CD4-positive, alpha-beta memory T cell (primary cell): ENCODE measurements at places on chromosomes 4 and X. TPM values are rescaled to one million over a fixed set of nuclear protein-coding genes. Genes with fewer than 3 reads are reported as not detected.

DNA sequence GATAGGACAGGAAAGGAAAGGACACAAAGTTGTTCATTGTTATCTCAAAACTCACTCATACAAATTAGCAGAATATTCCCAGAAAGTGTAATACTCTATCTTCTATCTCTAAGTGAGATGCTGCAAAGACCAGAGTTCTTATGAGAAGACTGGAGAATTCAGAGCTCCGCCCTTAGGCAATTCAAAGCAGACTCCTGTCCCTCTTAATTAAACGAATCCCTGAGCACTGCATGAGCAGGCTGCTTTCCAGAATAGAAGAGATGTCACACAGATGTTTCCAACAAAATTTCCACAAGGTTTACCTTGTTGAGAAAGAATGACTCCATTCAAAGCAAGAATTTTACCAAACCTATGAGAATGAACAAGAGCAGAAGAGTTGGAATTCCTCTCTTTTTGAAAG is 630.8 kb upstream of the INTU start:
- H3K4me1 ChIP-seq: no peaks in the 10 kb centered on the region
- H3K27ac ChIP-seq: no peak overlapping the region
- no peaks in the 10 kb centered on the region for H3K27me3 ChIP-seq
- DNase-seq: no peak
- H3K36me3 ChIP-seq: no peaks in the 10 kb centered on the region

DNA sequence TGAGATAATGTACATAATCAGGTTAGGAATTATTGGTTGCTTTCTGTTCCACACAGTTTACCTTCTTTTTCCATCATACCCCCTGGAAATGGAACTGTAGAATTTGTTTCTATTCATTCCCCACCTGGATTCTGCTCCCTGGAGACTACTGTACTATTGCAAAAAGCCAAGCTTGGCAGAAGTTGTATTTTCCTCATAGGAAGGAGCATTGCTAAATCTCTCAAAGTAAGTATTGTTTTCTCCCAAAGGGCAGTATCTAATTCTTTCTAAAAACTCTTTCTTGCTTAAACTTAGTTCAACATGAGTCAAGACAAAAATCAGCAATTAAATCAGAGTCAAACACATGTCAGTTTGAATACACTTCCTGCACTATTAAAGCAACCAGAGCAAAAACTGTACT is 136.2 kb downstream of the CDS1 start:
- H3K27me3 ChIP-seq: no peaks in the 10 kb centered on the region
- H3K4me1 ChIP-seq: no peaks in the 10 kb centered on the region
- H3K4me3 ChIP-seq: no peak overlapping the region
- H3K36me3 ChIP-seq: no peaks in the 10 kb centered on the region
- no peak overlapping the region for H3K27ac ChIP-seq
- DNase-seq: no peak

GRCh38 chr4:30821275-30821674 is 101.1 kb downstream of the PCDH7 start:
- no peaks in the 10 kb centered on the region for H3K27me3 ChIP-seq
- no peaks in the 10 kb centered on the region for H3K4me1 ChIP-seq
- H3K27ac ChIP-seq: no peak overlapping the region
- H3K4me3 ChIP-seq: no peak overlapping the region
- no peak for DNase-seq
- no peaks in the 10 kb centered on the region for H3K36me3 ChIP-seq

- DNase-seq: no peak
- H3K27me3 ChIP-seq: peaks cover 6% of the 10 kb centered on the region
- peaks cover 2% of the 10 kb centered on the region for H3K4me1 ChIP-seq
- H3K36me3 ChIP-seq: no peaks in the 10 kb centered on the region
- H3K4me3 ChIP-seq: no peak overlapping the region
- H3K27ac ChIP-seq: no peak overlapping the region
Observed at GRCh38 chr4:57116245-57116644, 6.1 kb upstream of the IGFBP7 start.

GRCh38 chr4:14267373-14268060 is 640.0 kb upstream of the BOD1L1 start:
- no peaks in the 10 kb centered on the region for H3K4me1 ChIP-seq
- no peaks in the 10 kb centered on the region for H3K36me3 ChIP-seq
- H3K27ac ChIP-seq: no peak overlapping the region
- DNase-seq: no peak
- no peak overlapping the region for H3K4me3 ChIP-seq

DNA sequence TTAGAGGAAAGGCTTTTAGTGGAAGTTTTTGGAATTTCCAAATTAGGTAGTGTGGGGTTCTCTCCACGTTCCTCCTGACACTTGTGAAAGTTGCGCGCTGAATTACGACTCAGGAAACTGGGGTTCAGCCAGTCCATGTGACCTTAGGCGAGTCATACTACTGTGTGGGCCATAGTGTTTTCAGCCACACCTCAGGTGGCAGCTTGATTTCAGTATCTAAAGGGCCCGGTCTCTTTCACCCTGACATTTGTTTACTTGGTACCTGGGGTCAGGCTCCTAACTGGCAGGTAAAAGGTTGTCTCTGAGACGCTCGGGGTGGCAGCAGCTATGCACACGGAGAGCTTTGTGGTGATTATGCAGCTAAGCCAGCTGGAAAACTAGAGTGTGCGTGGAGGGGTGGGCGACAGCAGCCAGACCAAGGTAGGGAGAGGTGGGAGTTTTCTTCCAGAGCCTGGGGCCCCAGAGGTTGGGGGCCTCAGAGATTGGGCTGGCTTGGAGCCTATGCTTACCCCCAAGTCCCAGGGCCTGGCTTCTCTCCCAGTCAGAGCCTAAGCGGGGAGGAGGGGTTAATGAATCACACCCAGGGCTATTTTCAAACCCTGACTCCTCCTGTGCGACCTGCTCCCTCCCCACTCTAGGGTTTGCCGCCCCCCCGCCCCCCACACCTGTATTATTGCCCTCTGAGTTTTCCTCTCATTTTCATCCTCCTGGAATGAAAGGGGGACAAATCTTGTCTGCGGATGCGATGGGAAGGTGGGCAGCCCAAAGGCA is 47.2 kb downstream of the STARD8 start:
- no peak overlapping the region for H3K4me3 ChIP-seq
- H3K27me3 ChIP-seq: no peaks in the 10 kb centered on the region
- no peaks in the 10 kb centered on the region for H3K4me1 ChIP-seq
- H3K36me3 ChIP-seq: no peaks in the 10 kb centered on the region
- DNase-seq: no peak

DNA sequence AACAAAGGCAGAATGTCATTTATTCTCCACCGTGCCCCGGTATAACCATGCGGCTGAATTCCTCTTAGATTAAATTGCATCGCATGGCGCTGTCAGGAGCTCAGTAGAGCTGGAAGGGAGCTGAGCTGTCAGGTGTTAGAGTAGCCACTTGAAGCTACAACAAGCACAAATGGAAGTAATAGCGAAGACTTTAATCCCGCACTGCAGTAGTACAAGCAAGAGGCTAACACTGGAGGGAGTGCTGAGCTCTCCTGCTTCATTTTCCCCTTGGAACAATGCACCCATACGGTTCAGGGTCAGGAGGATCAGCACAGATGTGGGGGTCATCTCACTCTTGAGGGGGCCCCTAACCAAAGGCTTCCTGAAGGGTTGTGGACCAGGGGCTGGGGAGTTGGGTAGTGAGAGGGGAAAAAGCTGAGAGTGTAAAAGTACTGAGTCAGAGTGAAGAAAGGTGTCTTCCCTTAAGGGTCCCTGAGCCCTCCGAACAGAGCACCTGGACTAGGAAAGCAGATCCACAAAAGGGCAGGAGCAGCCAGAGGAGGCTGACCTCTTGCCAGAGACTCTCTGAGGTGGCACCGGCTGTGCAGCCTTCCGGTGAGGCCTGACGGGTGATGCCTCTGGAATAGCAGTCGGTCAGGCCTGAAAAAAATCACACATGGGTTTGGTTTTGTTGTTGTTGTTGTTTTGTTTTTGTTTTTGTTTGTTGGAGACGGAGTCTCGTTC is 36.0 kb upstream of the CBR4 start:
- no peak for DNase-seq
- no peak overlapping the region for H3K27ac ChIP-seq
- H3K27me3 ChIP-seq: no peaks in the 10 kb centered on the region
- no peak overlapping the region for H3K4me3 ChIP-seq

- H3K27ac ChIP-seq: no peak overlapping the region
- H3K27me3 ChIP-seq: no peaks in the 10 kb centered on the region
- no peaks in the 10 kb centered on the region for H3K36me3 ChIP-seq
Observed at GRCh38 chrX:68794461-68794860, 34.4 kb upstream of the EFNB1 start.

GRCh38 chr4:138510053-138510452 is 267.9 kb upstream of the SLC7A11 start:
- no peak overlapping the region for H3K4me3 ChIP-seq
- no peaks in the 10 kb centered on the region for H3K27me3 ChIP-seq
- no peaks in the 10 kb centered on the region for H3K4me1 ChIP-seq
- no peaks in the 10 kb centered on the region for H3K36me3 ChIP-seq
- no peak overlapping the region for H3K27ac ChIP-seq

DNA sequence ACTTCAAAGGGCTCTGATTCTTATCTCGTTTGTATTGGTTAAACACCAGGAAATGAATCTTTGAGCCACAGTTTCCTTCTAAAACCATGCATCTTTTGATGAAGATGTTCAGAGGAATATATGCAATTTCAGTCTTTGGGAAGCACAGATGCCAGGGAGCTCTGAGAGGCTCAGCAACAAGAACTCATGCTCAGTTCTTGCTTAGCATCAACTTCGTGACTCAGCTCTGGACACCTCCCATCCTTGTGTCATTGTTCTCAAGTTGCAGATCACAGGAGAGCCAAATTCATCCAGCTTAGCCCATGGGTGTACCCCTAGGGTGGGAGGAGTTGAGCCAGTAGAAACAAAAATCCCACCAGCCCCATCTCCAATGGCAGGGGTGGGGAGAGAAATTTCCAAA is 219.6 kb upstream of the MAOA start:
- no peaks in the 10 kb centered on the region for H3K36me3 ChIP-seq
- no peak overlapping the region for H3K4me3 ChIP-seq
- no peaks in the 10 kb centered on the region for H3K27me3 ChIP-seq
- H3K27ac ChIP-seq: no peak overlapping the region
- H3K4me1 ChIP-seq: peaks cover 9% of the 10 kb centered on the region

GRCh38 chr4:71217688-71218087 is 121.1 kb upstream of the SLC4A4 start:
- H3K36me3 ChIP-seq: no peaks in the 10 kb centered on the region
- DNase-seq: no peak
- no peaks in the 10 kb centered on the region for H3K27me3 ChIP-seq
- H3K4me1 ChIP-seq: no peaks in the 10 kb centered on the region
- no peak overlapping the region for H3K4me3 ChIP-seq
- H3K27ac ChIP-seq: no peak overlapping the region

DNA sequence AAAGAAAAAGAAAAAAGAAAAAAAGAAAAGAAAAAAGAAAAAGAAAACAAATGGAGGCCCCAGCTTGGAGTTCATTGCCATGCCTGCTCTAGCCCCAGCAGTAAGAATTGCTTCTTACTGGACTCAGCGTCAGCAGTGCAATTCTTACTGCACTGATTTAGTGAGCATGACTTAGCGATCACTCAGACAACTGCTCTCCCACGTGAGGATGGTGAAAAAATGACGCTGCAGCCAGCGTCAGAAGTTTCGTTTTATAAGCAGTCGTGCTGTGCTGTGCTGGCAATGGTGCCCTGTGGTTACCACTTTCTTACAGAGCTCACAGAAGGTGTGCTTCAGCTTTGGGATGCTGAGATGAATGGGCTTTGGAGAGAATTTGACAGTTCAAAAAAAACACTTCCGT is 68.3 kb upstream of the DDX3X start:
- DNase-seq: peak; percentile 45
- no peak overlapping the region for H3K27ac ChIP-seq
- H3K36me3 ChIP-seq: no peaks in the 10 kb centered on the region
- no peaks in the 10 kb centered on the region for H3K4me1 ChIP-seq
- no peaks in the 10 kb centered on the region for H3K27me3 ChIP-seq
- H3K4me3 ChIP-seq: no peak overlapping the region

DNA sequence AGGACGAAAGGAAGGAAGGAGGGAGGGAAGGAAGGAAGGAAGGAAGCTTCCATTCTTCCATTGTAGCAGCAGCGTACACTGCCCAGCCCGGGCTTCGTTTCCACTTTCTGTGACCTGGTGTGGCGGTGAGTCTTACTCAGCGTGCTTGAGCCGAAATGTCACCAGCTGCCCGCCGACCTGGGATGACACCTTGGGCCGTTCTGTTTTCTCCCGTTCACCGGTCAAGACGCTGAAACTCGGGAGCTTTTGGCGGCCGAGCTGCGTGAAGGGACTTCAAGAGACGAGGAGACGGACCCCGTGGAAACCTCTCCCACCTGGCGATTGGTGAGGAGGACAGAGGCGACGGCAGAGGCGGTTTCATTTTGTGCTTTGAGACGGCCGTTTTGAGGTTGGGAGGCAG is 47.1 kb upstream of the PPP2R3B start:
- H3K27me3 ChIP-seq: no peaks in the 10 kb centered on the region
- no peak overlapping the region for H3K27ac ChIP-seq
- no peaks in the 10 kb centered on the region for H3K4me1 ChIP-seq
- H3K36me3 ChIP-seq: no peaks in the 10 kb centered on the region

- H3K4me3 ChIP-seq: no peak overlapping the region
- H3K4me1 ChIP-seq: no peaks in the 10 kb centered on the region
- no peaks in the 10 kb centered on the region for H3K36me3 ChIP-seq
Observed at GRCh38 chr4:28225050-28225449, 1364.4 kb downstream of the STIM2 start.

DNA sequence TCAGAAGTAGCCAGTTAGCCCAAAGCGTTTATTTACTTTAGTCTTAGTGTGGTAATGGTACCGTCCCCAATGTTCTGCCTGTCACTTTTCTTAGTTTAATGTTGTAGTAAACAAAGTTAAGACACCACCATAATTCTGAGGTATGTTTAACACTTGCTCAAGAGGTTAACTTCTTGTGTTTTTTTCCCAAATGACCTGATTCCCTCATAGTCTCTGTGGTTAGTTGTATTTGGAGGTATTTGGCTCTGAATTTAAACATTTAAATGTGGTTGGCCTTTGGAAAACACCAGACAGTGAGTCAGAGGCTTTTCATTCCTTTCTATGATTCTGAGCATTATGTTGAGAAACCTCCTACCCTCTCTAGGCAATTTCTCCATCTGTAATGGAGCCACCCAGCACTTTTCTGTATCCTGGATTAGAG is 47.9 kb downstream of the CXCL1 start:
- H3K36me3 ChIP-seq: no peaks in the 10 kb centered on the region
- no peaks in the 10 kb centered on the region for H3K27me3 ChIP-seq
- no peak overlapping the region for H3K27ac ChIP-seq

GRCh38 chr4:150828159-150828558 is 186.9 kb downstream of the LRBA start:
- peaks cover 37% of the 10 kb centered on the region for H3K4me1 ChIP-seq
- DNase-seq: peak; percentile 76
- H3K36me3 ChIP-seq: no peaks in the 10 kb centered on the region
- H3K27ac ChIP-seq: peak overlapping the region; percentile 50

FGFBP1 gene
- not detected for polyA plus RNA-seq

GPRIN3 gene
- 18.9 TPM for polyA plus RNA-seq

AMTN gene
- polyA plus RNA-seq: not detected

CITED1 gene
- polyA plus RNA-seq: 0.58 TPM

STOX2 gene
- not detected for polyA plus RNA-seq
